ENCODE measurements at places on chromosomes 7 and 10.

GRCh38 chr10:76311752-76312636 lies 880.6 kb downstream of the LRMDA start:
- DNase-seq: no peak

- peak; percentile 59 for DNase-seq
These were observed 11.0 kb upstream of the LFNG start for GRCh38 chr7:2508327-2509215.

GRCh38 chr10:53453196-53453595 lies 680.6 kb upstream of the MBL2 start:
- DNase-seq: no peak

DNA sequence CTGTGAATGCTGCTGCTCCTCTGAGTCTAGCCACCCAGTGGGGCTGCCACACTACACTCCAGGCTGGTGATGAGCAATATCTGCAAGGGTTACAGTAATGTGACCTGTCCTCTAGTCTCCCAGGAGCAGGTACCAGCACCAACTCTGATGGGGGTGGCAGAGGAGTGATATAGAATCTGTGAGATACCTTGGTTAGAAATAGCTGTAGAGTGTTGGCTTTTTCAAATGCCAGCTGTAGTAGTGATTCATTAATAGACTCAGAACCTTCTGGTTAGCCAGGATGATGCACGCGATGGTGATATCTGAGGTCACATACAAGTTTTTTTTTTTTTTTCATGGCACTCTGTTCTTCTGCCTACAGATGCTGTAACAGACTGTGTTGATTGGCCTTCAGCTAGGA lies 757.1 kb downstream of the INHBA start:
- no peak for DNase-seq

GRCh38 chr10:62083412-62084267 lies 182.1 kb downstream of the ARID5B start:
- no peak for DNase-seq

GRCh38 chr7:123126171-123126570 lies 73.6 kb downstream of the SLC13A1 start:
- DNase-seq: no peak

- DNase-seq: peak; percentile 18
These were observed 231.2 kb downstream of the EXOC4 start for GRCh38 chr7:133484086-133484485.

DNA sequence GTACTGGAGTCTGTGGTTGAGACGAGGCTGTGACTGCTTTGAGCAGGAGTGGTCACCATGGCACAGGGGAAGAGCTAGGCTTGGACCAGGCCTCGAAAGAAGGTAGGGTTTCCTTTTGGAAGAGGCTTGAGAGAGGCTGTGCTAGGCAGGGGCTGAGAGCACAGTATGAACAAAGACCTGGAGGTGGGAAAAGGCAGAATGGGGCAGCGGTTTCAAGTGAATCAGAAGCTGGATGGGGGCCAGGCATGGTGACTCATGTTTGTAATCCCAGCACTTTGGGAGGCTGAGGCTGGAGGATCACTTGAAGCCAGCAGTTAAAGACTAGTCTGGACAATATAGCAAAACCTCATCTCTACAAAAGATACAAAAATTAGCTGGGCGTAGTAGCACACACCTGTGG lies 65.9 kb downstream of the CLIP2 start:
- no peak for DNase-seq

- no peak for DNase-seq
These were observed 463.6 kb upstream of the DPP6 start for GRCh38 chr7:153588586-153588985.

GRCh38 chr10:121984463-121984862 lies 4.5 kb upstream of the TACC2 start:
- DNase-seq: no peak

GRCh38 chr7:110762546-110763225 lies 328.2 kb upstream of the LRRN3 start:
- DNase-seq: no peak

DNA sequence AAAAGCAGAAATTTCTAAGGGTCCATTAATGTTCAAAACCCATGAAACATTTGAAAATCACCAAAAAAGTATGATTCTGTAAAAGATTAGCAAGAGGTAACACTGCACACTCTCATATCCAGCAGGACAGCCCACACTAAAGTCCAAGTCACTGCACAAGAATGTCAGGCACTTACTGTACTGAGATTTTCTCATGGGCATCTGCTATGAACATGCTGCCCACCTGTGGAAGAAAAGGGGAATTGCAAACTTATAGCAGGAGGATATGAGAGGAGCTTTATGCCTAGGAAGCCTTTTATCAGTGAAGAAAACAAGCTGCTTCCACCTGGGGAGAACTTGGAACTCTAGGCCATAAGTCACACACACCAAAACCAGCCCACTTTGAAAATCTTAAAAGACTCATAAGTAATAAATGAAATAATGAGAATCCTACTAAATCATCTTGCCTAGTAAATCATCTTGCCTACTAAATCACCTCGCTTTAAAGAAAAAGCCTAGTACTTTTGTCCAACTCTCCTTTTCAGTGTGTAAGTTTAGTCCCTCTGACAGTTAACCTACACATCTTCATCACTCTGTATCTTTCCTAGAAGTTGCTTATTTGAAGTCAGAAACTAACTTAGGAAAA lies 46.1 kb downstream of the ARMH3 start:
- no peak for DNase-seq

- no peak for DNase-seq
These were observed 137.9 kb downstream of the KLF6 start for GRCh38 chr10:3647074-3647473.

- no peak for DNase-seq
These were observed 80.7 kb downstream of the SLC37A3 start for GRCh38 chr7:140317597-140317996.

- no peak for DNase-seq
These were observed 46.4 kb downstream of the TMEM168 start for GRCh38 chr7:112743811-112744210.

GRCh38 chr7:2721842-2722241 lies 33.8 kb downstream of the AMZ1 start:
- no peak for DNase-seq

GRCh38 chr10:83262434-83262833 lies 876.9 kb upstream of the GHITM start:
- no peak for DNase-seq

GRCh38 chr7:108503112-108504026 lies 22.6 kb downstream of the PNPLA8 start:
- no peak for DNase-seq

- DNase-seq: no peak
These were observed 5.0 kb upstream of the PRKAR1B start for GRCh38 chr7:732094-732541.

DNA sequence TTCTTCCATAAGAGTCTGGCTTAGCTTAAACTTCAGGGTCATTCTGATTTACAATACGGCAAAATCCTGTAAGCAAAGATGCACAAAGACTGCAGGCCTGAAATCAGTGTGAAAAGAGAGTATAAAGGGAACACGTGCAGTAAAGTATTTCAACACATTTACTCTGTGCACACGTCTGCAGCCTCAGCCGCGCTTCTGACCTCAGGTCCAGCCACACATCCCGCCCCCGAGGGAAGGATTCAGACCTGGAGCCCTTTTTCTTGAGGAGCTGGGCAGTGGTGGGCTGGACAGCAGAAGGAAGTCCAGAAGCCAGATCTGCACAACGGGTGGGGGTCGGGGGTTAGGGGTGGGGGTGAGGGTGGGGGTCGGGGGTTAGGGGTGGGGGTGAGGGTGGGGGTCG lies 58.9 kb upstream of the FAM20C start:
- DNase-seq: no peak

DNA sequence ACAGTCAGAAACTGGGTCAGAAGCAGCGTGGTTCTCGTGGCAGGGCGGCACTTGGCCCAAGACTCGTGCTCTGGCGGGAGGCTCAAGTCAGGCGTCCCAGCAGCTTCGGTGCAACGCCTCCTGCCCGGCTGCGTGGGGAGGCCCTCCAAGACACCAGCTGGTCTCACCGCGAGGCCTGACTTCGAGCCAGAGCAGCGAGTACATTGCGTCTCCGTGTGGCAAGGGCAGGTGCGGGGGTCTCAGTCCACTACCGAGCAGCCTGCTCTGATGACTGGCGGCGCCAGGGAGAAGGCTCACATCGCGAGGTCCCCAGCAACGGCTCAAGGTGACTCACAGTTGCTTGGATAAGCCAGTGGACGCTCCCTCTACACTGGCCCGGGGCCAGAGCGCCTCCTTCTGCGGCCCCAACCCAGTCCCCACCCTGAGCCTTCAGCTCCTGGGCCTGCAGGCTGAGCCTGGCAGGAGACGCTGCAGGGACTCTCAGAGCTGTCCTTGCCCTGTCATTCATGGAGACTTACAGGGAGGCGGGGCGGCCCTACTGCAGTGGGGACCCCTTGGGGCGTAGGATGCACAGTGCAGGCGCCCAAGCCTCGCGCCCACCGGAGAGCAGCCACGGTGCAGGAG lies 41.9 kb upstream of the PRKAR1B start:
- DNase-seq: no peak

DNA sequence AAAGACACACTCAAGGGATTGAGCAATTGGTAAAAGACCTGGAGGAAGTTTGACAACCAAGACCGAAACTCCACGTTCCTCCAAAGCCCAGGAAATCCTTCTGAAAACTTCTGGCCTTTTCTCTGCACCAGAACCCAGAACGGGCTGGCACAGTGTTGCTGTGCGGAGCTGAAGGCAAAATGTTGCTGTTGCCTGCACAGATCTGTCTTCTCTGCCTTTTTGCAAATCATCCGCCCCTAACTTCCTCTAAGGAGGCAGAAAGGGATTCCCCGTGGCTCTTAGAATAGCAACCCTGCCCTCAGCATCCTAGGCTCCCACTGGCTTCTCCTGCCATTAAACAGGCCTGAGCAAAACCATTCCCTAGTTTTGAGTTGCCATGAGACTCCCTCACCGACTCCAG lies 44.9 kb downstream of the FIGNL1 start:
- no peak for DNase-seq

DNA sequence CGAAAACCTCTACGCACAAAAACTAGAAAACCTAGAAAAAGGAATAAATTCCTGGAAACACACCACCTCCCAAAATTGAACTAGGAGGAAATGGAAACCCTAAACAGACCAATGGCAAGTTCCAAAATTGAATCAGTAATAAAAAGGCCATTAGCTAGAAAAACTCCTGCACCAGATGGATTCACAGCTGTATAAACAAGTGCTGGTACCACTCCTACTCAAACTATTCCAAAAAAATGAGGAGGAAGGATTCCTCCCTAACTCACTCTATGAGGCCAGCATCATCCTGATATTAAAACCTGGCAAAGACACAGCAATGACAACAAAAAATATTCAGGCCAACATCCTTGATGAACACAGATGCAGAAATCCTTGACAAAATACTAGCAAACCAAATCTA lies 228.2 kb downstream of the CHRM2 start:
- no peak for DNase-seq

All from stimulated activated CD4-positive, alpha-beta T cell treated with anti-CD3 and anti-CD28 coated beads, Interleukin-12 subunit alpha, Interleukin-12 subunit beta, amount 100 ng/mL, for 4 hours (primary cell).